CD4-positive, alpha-beta T cell treated with Interleukin-4 for 1 hour (primary cell): ENCODE measurements at places on chromosomes 4 and X.

DNA sequence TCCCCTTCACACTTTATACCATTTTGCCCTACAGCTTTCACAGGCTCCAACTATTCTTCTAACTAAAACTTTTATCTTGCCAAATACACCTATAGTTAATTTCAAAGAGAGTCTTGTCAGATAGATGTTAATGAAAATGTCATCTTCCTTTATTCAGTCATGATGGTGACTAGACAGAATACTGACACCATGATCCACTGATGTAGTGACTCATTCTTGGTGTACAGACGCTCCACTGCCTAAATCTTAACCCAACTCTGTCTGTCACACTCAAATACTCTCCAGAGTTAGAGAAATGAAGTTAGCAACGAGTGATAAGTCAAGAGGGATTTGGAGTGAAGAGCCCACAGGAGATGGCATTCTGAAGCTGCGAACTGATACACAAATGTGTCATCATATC, 32.1 kb upstream of the HDAC8 start:
- DNase-seq = no peak

DNA sequence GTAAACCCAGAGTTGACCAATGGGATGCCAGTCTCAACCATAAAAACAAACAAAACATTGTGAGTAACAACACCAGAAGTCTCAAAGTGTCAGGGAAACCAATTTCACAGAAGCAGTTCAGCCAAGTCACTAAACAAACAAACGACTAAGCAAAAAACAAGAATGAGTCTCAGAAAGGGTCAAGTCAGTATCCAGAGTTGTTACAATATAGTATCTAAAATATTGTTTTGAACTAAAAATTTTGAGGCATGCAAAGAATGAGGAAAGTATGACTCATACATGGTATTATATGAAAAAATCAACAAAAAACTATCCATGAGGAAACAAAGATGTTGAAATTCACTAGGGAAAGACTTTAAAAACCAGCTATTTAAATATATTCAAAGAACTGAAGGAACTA, 70.6 kb downstream of the AR start:
- no peak for DNase-seq

- no peak for DNase-seq
These were observed 62.7 kb downstream of the FGFBP1 start for GRCh38 chr4:15875663-15876460.

GRCh38 chr4:51843309-51844152, 578 bp downstream of the DCUN1D4 start:
- DNase-seq = peak; percentile 61

DNA sequence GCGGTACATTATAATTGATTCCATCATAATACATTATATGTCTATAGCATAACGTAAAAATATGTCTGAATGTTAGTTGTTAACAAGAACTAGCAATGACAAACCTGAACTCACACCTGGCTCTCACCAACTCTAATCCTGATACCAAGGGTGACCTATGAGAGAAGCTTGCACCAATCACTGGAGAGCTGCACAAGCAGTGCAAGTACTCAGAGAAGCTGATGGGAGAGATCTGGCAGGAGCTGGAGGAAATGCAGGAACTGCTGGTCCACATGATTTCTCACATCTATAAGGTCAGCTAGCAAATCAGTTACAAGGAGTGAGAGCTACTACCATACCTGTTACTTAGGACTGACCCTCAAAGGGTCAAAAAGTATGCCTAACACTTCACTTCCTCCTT, 74.8 kb downstream of the RAB28 start:
- no peak for DNase-seq

GRCh38 chr4:147801820-147802219, 69.9 kb downstream of the ARHGAP10 start:
- no peak for DNase-seq

GRCh38 chr4:116942315-116942714, 143.1 kb downstream of the TRAM1L1 start:
- DNase-seq = no peak

DNA sequence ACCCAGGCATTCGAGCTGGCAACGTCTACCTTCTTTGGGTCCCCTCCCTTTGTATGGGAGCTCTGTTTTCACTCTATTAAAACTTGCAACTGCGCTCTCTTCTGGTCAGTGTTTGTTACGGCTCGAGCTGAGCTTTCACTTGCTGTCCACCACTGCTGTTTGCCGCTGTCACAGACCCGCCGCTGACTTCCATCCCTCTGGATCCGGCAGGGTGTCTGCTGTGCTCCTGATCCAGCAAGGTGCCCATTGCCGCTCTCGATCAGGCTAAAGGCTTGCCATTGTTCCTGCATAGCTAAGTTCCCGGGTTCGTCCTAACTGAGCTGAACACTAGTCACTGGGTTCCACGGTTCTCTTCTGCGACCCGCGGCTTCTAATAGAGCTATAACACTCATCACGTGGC, 183.5 kb upstream of the GALNTL6 start:
- DNase-seq = no peak

DNA sequence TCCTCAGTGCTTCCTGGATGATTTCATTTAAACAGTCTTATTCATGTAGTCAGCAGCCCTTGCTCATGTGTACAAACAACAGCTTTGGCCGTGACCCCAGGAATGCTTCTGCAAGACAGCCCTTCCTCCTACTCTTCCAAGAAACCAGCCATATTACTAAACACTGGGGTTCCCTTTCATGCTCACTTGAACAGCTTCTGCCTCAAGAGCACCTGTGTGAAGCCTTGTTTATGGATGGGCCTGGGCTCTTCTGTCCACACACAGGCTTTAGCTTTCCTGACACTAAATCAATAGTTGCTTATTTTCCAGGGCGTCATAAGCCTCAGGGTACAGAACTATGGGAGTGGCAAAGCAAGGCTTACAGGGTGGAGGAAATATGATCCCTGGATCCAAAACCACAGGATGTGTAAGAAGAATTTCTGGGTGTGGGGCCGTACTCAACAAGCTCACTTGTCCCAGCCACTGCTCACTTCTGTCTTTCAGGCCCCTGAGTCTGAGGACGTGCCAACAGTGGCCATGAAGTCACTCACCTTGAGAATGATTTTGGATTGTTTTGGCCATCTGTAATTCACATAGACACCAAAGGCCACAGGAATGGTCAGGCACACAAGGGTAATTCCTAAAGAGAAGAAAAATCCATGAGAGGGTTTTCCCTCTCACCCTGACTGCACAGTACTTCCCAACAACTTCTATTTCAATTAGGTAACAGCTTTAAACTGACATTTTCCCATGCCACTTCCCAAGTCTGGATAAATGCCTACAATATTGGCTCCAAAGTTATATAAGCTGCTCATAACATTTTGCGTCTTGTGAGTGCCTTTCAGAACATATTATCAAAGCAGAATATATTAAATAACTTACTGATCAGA, 17.7 kb downstream of the SLC10A6 start:
- no peak for DNase-seq

DNA sequence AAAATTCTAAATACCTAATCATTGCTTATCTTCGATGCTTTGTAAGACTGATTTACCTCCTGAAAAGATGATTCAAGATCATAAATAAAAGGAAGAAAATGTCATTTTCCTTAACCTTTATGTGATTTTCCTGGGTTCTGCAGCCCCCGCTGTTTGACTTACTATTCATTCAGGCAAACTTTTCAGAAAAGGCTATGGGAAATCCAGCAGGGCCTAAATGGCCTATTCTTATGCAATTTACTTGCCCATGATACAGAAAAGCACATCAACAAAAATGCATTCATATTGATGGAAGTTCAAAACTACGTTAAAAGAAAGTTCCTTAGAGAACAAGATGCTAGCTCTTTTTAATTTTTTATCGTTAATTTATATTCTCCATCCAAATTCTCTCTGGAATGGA, 51.2 kb downstream of the TMEM144 start:
- no peak for DNase-seq

DNA sequence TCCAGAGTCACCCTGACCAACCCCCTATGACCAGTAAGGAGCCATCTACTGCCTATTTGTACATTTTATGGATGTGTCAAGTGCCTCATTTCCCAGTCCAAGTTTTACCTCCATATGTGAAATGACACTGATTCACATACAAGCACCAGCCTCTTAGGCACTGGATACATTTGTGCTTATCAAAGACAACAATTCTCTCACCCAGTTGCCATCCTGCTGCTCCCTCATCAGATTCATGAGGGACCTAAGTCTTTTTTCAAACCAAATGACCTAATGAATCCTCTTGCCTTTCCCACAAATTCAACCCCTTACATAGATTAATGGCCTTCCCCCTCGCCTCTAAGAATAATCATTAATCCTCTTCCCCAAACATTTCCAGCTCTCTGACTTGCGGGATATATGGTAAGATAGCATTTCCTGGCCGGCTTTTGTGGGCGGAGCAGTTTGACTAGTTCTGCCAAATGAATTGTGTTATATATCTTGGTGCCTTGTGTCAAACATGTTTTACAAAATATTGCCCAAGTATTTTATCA, 233.9 kb downstream of the ARAP2 start:
- no peak for DNase-seq
